8988T (cell line): ENCODE measurements at places on chromosomes 3 and 15.
A peak's percentile ranks its signal among the peaks of the same experiment; 100 is the strongest.

DNA sequence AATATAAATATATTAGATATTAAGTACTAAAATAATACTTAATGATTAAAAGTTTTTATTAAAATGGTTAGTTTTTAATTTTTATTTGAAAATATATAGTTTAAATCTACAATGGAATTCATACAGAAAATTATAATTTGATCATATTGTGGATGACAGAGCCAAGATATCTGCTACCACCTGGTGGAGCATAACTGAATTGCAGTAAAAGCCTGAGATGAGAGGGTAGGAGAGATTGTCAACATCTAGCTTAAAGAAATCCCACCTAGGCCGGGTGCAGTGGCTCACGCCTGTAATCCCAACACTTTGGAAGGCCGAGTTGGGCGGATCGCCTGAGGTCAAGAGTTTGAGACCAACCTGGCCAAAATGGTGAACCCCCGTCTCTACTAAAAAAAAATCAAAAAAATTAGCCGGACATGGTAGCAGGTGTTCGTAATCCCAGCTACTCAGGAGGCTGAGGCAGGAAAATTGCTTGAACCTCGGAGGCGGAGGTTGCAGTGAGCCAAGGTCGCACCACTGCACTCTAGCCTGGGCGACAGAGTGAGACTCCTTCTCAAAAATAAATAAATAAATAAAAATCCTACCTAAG, 25.1 kb upstream of the CSTA start:
- DNase-seq = no peak

DNA sequence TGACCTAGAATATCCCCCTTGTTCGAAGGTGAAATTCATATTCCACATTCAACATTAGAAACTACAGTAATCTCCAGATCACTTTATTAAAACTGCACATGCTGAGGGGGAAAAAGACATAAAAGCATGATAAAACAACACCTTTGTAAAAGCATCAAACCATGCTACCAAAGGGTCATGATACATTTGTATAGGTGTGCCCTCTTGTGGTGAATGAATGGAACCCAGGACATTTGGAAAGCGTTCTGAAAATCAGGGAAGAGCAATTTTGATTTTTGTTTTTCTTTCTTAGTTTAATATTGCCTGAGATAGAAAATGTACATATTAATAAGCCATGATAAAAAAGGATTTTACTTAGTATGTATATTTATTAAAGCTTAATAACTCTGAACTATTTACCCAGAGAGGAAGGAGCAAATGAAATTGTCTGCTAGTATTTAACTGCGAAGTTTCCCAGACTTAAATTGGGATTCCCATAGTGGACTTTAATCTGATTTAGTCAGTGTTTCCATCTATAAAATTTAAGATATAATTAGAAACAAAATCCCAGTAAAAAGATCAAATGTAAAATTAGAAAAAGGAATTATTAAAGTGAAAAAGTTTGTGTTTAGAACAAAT, 105.8 kb upstream of the ARL6 start:
- DNase-seq = no peak

DNA sequence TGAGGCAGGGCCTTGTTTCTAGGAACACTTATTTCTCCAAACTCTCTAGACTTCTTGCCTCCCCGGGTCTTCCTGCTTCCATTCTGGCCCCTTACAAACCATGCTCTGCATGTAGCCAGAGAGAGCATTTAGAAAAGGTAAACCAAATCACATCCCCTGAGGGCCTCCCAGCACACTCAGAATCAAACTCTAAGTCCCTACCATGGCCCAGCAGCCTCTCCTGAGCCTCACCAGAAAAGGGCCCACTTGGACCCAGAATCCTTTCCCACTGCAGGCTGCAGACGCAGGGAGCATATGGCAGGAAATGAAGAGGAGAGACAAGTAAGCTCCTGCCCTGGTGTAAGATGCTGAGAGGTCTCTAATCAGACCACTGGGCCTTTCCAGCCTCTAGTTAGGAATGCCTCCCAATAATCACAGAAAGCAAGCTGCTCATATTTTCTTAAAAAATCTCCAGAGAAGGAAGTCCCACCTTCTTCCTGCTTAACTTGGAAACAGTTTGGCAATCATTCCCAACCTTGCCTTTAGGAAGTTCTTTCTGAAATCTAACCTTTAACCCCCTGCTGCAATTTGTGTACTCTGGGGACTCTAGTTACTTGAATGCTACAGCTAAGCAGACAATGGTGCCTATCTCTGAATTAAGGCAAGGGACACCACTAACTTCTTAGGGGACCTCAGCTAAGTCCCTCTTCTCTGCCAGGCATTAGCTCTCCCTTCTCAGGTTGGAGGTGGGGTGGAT, 4.2 kb downstream of the AMOTL2 start:
- no peak for DNase-seq

DNA sequence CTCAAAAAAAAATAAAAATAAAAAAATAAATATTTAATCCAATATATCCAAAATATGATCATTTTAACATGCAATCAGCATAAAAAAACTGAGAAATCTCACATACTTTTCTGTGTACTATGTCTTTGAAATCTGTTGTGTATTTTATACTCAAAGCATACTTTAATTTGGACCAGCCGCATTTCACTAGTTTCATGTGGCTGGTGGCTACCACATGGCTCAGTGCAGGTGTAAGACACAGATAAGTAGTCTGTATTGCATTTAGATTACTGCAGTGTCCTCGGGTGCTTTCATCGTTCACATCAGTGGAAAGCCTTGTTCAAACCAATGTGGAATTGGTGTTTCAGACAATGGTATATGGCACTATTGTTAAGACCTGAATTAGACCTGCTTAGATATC, 11.0 kb downstream of the CRTC3 start:
- no peak for DNase-seq

GRCh38 chr3:84755860-84756259, 202.9 kb upstream of the CADM2 start:
- no peak for DNase-seq

GRCh38 chr3:142904639-142905436, 16.0 kb upstream of the PCOLCE2 start:
- no peak for DNase-seq

- no peak for DNase-seq
These were observed 27.2 kb downstream of the SRPRB start for GRCh38 chr3:133832802-133833144.

- DNase-seq = no peak
These were observed 5.5 kb upstream of the COLQ start for GRCh38 chr3:15527031-15527459.

GRCh38 chr3:124858275-124858674, 28.9 kb downstream of the ITGB5 start:
- DNase-seq = no peak

DNA sequence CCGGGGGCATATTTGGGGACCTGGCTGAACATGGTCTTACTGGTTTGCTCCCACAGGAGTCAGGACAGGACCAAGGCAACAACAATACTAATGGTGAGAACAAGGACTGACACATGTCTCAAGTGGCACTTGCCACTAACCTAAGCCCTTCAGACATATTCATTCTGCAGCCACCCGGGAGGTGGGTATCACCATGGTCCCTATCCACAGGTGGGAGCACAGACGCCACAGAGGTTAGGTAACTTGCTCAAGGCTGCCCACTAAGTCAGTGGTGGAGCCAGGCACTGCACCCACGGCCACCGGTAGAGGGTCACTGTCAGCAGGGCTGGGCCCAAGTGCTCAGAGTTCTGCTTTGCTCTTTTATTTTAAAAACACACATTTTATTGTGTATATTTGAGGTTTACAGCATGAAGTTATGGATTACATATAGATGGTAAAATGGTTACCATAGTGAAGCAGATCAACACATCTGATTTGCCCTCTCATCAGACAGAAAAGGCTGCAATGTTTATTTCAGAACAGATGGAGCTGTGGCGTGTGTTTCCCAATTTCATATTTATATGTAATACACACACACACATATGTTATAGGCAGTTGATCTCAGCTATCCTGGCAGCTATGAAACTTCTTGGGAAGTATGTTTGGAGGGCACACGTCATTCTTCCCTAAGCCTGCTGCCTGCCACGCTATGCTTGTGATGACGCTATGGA, 30.0 kb upstream of the SLC41A3 start:
- peak; percentile 61 for DNase-seq

DNA sequence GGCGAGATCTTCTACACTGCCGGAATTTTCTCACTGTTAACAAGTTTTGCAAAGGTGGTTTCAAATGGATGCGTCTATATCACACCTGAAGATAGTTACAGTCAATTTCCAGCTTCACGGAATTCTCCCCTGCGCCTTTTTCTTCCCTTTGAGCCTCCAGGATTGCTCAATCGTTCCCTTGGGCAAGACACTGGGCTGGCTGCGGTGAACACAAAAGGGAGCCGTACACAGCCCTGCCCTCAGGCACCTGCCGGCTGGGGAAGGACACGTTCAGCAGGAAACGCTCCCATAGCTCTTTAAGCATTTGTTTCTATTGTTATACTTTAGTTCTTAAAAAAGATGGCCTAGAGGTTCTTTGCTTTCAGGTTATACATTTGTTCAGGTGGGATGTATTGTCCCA, 85.7 kb downstream of the C3orf70 start:
- no peak for DNase-seq

DNA sequence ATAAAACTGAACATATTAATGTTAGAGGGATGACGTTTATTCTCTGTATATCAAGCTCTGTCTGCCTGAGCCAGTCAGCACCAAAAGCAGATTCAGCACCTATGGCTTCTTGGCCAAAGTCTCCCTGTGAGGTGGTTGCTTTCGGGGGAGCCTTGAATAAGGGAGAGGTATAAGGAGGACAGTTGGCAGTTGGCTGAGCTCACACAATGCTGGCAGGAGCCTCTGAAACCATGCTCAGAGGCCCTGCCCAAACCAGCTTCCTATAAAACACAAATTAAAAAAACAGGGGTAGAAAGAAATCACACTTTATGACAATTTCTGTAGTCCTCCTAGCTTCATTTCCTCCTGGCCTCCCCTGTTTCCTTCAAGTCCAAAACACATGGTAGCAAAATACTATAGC, 18.8 kb downstream of the ARHGEF3 start:
- no peak for DNase-seq

DNA sequence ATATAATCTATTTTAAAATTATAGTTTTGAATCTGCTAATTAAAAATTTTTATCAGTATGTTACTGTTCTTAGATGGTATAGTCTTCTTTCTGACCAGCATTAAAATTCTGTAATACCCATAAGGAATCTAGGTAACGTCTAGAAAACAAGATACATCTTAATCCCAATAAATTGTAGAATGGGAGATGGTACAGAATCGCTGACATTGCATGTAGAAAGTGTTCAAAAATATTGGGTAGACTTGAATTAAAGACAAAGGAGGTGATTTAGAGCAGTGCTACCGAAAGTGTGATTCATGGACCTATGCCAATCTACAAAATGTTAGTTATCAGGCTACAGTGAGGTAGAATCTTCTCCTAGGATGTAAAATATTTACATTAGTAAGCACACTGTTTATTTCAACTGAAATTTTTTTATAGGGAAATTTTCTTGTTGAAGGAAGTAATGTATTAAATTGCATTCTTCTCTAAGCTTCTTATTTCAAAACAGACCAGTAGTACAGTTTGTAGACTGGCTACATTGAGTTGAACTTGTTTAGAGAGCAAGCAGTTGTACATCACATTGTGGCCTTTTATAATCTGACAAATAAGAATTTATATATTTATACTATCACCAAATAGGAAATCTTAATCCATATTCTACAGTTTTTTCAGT, 17.1 kb downstream of the MINDY2 start:
- no peak for DNase-seq

DNA sequence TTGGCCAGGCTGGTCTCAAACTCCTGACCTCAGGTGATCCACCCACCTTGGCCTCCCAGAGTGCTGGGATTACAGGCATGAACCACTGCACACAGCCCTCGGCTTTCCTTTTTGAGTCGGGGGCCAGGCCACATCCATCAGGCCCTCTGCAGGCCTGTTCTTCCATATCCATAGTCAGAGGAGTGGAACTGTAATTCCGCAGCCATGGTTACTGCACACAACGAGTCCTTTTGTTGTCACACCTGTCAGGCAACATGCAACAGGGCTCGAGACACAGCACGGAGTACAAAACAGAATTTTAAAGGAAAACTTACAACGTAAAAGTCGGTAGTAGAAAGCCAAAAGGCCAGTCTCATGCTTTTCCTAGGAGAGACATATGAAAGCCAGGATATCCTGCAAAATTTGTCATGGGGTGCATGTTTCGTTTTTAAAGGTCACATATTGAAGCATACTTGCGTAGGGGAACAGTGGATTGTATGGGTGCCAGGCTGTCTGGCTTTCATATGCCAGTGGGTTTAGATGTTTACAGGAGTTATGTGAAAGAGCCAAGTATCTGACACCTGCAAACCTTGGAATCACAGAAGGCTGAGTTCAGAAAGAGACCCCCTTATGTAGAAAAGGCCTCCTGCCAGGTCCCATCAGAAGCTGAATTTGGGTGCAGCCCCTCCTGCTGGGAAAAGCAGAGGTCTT, 63.2 kb upstream of the LPP start:
- DNase-seq = no peak

DNA sequence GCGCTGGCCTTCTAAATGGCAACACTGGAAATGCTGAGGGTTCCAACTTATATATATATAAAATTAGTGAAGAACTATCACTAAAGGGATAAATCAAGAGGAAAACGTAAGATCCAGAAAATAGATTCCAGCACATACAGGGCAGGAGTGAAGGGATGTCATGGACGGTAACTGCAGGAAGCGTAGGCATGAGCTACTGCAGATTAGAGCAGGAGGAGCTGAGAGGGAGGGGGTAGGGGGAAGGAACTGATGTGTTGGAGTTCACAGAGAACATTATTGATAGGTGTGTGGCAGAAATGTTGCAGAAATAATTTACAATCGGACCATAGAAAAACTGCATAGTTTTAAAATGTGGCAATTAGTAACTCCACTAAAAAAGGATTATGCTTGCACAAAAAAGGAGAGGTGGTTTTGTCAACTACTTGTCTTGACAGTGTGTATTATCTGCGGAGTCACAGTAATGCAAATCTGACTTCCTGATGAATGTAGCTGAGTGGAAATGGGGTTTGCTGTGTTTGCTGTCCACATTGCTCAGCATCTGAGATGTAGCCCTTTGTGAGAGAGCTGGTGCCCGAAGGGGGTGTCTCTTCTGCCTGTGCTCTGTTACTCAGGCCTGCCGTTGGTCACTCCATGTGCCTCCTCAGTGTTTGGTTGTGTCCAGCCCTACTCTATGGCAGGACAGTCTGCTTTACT, 61.2 kb downstream of the PAK2 start:
- DNase-seq = no peak

DNA sequence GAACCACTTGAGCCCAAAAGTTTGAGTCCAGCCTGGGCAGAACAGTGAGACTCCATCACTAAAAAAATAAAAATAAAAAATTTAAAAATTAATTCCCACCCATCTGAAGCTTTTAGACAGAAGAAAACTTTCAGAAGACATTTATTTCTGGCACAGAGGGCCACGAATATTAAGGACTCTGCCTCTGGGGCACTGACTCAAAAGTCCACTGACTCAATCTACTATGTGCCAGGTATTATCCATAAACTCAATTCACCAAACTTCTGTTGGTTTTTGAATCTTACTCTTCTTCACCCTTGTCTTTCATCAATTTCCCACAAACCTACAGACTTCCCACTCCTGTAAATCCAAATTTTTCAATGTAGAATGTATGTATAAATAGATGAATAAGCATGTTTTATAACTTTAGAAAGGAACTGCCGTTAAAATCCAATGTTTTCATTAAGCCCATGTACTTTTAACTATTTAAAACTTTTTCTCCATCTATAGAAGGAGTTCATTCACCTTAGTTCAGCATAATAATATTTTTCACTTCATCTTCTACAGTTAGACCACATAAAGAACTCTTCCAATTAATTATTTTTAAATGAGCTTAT, 19.9 kb downstream of the ATP13A3 start:
- DNase-seq = no peak

GRCh38 chr3:159664006-159664405, 324.6 kb upstream of the IL12A start:
- no peak for DNase-seq
